H9 (cell line): ENCODE measurements at places on chromosomes 7 and 10.

DNA sequence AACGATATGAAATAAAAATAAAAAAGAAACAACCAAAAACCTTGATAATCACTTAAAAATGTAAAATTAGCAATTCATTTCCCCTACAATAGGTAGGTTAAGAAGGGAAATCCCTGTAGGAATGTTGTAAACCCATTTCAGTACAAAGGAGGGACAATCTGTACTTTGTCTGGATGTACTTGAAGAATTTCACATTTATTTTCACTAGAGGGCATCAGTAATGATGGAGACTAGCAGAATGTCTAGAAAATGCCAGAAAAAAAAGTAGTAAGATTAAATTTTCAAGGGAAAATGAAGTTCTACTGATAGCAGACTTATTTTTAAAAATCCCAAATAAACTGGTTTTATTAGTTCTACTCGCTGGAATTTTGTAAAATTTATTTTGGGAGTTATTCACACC lies 209.0 kb upstream of the FZD1 start:
- H3K27me3 ChIP-seq = peaks cover 12% of the 10 kb centered on the region; the same call in 1 of the 2 replicates
- H3K27ac ChIP-seq = no peak overlapping the region
- no peaks in the 10 kb centered on the region for H3K4me1 ChIP-seq
- no peak for DNase-seq
- H3K4me3 ChIP-seq = no peak overlapping the region

DNA sequence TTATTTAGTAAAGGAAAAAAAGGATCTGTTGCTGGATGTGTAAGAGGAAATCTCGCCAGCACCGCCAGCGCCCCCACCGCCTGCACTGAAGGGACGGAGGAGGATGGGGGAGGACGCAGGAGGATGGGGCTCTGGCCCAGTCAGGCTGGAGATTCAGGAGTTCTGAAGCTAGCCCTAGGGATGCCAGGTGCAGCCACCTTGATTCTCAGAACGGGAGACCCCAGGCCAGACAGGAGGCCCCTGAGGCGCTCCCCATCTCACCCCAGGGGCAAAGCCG lies 1.3 kb downstream of the CAMK2B start:
- no peak for DNase-seq
- no peaks in the 10 kb centered on the region for H3K36me3 ChIP-seq
- peaks cover 31% of the 10 kb centered on the region; the same call in 1 of the 2 replicates for H3K27me3 ChIP-seq
- H3K27ac ChIP-seq = no peak overlapping the region

DNA sequence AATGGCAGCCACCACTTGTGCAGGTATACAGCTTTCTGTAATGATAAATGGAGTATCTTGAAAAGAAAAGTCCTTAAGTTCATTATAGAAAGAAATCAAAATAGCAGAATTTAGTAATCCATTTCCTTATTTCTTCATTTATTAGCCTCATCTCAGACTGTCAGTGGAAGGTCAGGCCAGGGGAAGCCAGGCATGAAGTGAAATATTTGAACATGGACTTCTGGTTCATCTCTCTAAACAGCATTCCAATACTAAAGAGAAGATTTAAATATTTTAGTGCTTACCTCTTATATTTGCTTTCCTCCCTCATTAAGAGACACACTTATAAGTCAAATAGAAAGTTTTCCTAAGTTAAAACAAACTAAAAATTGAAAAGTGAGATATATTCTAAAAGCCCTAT lies 26.8 kb downstream of the TRDMT1 start:
- H3K4me1 ChIP-seq = peaks cover 3% of the 10 kb centered on the region; the same call in 1 of the 2 replicates
- no peak overlapping the region for H3K4me3 ChIP-seq
- no peaks in the 10 kb centered on the region for H3K36me3 ChIP-seq
- no peak overlapping the region for H3K27ac ChIP-seq
- H3K27me3 ChIP-seq = no peaks in the 10 kb centered on the region

DNA sequence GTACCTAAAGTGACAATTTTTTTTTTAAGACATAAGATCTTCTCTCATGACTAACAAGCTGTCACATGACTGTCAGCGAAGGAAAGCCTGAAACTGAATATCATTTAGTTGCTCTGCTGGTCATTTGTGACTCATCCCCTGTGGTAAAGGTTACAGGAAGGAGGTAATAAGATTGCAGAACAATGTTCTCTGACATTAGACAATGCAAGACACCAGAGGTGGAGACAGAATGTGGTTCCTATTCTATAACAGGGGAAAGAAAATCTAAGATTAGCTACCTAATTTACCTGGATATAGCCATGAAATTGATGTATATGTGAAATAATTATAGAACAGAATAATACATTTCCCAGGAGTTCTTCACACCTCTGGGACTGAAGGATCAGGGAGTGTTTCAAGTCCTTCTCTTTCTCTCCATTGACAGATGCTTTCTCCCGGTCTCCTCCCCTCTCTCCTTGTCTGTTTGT lies 47.7 kb downstream of the LRGUK start:
- H3K27ac ChIP-seq = no peak overlapping the region
- no peak overlapping the region for H3K4me3 ChIP-seq
- H3K27me3 ChIP-seq = no peaks in the 10 kb centered on the region
- no peaks in the 10 kb centered on the region for H3K4me1 ChIP-seq

GRCh38 chr10:21057989-21058388 lies 160.9 kb upstream of the NEBL start:
- no peak overlapping the region for H3K27ac ChIP-seq
- no peak overlapping the region for H3K4me3 ChIP-seq
- no peaks in the 10 kb centered on the region for H3K4me1 ChIP-seq
- no peaks in the 10 kb centered on the region; the same call in 2 of the 3 replicates for H3K36me3 ChIP-seq

DNA sequence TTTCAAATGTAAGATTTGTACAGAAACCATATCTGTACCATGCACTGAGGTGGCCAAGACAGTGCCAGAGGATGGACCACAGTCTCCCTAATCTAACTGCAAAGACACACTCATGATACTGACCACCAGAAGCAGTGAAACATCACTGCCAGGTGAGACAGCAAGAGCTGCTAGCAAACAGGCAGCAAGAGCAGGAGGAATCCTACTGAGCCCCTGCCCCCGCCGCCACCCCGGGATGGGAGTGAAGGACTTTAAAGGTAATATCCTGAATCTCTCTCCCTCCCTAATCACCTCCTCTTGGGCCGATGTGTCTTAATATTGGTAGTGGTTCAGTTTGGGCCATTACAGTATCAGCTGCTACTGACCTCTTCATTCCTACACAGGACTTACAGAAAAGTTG lies 144.3 kb downstream of the XPNPEP1 start:
- no peak overlapping the region for H3K4me3 ChIP-seq
- DNase-seq = no peak
- H3K27me3 ChIP-seq = no peaks in the 10 kb centered on the region

DNA sequence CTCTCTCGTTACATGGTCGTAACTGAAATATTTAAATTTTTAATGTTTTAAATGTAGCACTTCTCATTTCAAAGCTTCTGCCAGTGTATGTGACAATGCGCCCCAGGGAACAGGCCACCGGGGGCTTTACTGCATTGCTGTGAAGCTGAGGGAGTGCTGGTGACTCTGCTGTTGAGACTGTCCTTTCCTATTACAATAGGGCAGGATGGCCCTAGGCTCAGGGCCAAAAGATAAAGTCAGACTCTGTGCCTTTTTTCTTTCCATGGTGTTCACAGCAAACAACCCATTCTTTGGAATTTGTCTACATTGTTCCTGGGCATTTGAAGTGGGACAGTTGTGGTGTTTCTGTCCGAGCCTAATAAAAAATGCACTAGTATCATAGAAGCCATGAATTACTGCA lies 107.3 kb downstream of the GALNT11 start:
- no peaks in the 10 kb centered on the region for H3K27me3 ChIP-seq
- no peak for DNase-seq
- H3K4me3 ChIP-seq = no peak overlapping the region
- H3K27ac ChIP-seq = no peak overlapping the region
- H3K4me1 ChIP-seq = no peaks in the 10 kb centered on the region

GRCh38 chr10:10831085-10831484 lies 186.6 kb upstream of the CELF2 start:
- no peaks in the 10 kb centered on the region for H3K4me1 ChIP-seq
- no peak overlapping the region for H3K4me3 ChIP-seq
- no peak for DNase-seq
- H3K27ac ChIP-seq = no peak overlapping the region

DNA sequence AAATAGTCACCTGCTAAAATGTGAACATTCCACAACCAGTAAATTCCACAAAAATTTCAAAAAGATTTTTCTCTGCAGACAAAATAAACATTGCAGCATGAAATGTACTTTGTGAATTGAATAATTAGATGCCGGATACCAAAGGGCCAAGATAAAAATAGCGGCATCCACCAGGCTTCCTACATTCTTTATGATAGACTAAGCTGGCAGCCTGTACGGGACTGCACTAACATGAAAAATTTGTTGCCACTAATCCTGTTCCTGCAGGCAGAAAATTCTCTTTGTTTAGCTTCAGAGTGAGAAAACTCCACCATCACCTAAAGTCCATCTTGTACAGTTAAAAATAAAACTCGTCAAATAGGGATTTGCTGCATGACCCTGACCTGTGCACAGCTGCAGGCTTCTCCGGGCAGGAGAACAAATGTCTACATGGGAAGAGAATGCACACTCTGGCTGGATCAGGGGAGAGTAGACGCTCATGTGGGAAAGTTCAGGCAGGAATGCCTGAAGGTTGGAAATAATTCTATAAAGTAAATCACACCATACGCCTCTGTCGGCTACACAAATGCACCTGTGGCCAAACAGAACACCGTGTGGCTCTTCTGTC lies 15.6 kb upstream of the ADO start:
- no peak overlapping the region for H3K4me3 ChIP-seq
- no peaks in the 10 kb centered on the region for H3K27me3 ChIP-seq

- H3K4me1 ChIP-seq = peaks cover 2% of the 10 kb centered on the region; the same call in 1 of the 2 replicates
- H3K4me3 ChIP-seq = no peak overlapping the region
- DNase-seq = no peak
Measured at GRCh38 chr10:35896001-35896400, 253.9 kb upstream of the FZD8 start.

- H3K36me3 ChIP-seq = no peaks in the 10 kb centered on the region; the same call in 2 of the 3 replicates
- H3K4me3 ChIP-seq = no peak overlapping the region
Measured at GRCh38 chr10:80681142-80681541, 143.4 kb downstream of the SH2D4B start.

GRCh38 chr7:98624846-98625420 lies 7.8 kb downstream of the NPTX2 start:
- H3K27me3 ChIP-seq = no peaks in the 10 kb centered on the region
- no peak overlapping the region for H3K4me3 ChIP-seq
- no peak for DNase-seq

DNA sequence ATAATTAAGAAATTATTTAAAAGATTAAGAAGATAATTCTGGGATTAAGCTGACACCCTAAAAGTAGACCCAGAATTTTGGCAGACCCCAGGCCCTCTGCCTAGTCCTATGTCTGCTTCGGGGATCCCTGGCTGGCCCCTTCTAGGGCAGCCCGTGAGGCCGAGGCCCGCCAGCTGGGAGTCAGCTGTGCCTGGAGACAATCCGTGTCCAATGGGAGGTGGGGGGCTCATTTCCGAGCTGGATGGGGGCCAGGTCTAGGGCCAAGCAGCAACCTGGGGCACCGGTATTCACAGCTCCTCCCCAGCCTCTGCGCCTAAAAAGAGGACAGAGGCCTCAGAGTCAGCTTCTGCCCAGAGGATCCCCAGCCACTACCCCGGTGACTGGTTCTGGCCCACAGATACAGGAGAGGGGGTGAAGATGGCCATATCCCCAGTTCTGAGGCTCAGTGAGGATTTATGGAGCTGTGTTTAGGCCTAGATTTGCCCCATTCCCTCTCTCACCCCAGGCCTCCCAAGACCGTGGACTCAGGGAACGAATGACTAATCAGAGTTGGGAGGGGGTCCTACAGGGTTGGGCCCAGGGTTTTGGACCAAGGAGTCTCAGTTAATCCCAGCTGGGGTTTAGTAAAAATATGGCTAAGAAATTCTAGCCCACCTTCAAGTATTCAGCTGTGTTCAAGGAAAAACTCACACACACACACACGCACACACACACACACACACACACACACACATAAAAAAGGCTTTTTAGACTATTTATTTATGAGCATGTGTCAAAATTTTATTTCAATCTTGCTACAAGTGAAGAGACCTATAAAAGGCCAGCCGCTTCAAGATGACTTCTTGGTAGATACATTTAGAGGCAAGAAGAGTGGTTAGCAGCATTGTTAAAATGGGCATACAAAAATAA lies 37.4 kb upstream of the LBX1 start:
- no peaks in the 10 kb centered on the region for H3K36me3 ChIP-seq
- no peak for DNase-seq
- peak overlapping the region; percentile 37; the same call in 2 of the 3 replicates for H3K4me3 ChIP-seq
- H3K27ac ChIP-seq = no peak overlapping the region
- H3K4me1 ChIP-seq = no peaks in the 10 kb centered on the region; the same call in 1 of the 2 replicates
- H3K27me3 ChIP-seq = no peaks in the 10 kb centered on the region; the same call in 1 of the 2 replicates

- no peak for DNase-seq
- H3K4me1 ChIP-seq = no peaks in the 10 kb centered on the region
Measured at GRCh38 chr7:15681186-15681585, 5.3 kb downstream of the MEOX2 start.

DNA sequence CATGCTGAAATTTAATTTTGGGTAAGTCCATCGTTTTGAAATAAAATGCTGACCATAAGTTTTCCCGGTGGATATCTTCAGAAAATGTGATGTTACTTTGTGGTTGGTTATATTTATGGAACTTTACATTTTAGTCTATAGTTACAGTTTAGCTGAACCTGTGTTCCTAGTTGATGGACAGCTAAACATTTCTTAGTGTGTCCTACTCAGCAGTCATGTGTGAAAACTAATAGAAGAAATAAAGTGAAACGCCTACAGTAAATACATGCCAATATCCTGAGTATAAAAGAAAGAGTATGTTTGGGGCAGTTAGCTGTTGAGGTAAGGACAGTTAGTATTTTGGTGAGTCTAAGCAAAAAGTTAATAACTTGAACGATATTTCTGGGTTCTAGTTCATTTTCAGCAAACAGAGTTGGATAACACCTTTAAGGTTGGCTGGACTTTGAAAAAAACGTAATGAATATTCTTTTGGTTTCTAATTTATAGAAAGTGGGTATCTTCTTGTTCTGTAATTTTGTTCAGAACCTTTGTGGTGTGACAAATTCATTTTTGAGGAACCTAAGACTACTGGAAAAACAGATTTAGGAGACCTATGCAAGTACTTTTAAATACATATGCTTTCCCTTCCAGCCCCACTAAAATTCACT lies 28.7 kb downstream of the LCOR start:
- no peak for DNase-seq
- no peaks in the 10 kb centered on the region for H3K27me3 ChIP-seq
- no peak overlapping the region for H3K27ac ChIP-seq
- no peak overlapping the region for H3K4me3 ChIP-seq

- H3K36me3 ChIP-seq = peaks cover 19% of the 10 kb centered on the region
- H3K4me3 ChIP-seq = peak overlapping the region; percentile 92
- H3K27me3 ChIP-seq = no peaks in the 10 kb centered on the region
- H3K27ac ChIP-seq = peak overlapping the region; percentile 73
Measured at GRCh38 chr10:5813091-5813340, 218 bp downstream of the GDI2 start.

DNA sequence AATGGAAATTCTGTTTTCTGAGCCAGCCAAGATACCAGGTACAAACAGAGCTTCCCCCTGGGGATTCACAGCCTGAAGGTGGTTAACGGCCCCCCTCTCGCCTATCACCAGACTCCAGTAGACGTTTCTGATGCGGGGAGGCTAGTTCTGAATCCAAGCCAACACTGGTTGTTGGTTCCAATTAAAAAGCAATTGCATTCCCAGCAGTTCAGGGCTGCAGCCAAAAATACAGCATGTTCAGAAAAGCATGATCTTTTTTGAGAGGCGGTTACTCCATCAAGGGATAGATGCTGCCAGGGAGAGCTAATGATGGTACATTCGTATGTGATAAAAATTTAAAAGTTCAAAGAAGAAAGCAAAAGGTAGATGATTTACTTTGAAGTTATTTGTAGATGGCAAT lies 481.0 kb downstream of the GALNT17 start:
- no peaks in the 10 kb centered on the region; the same call in 1 of the 2 replicates for H3K27me3 ChIP-seq
- DNase-seq = no peak
- H3K4me3 ChIP-seq = no peak overlapping the region

- peaks cover 43% of the 10 kb centered on the region for H3K36me3 ChIP-seq
- H3K4me3 ChIP-seq = no peak overlapping the region
- H3K27me3 ChIP-seq = no peaks in the 10 kb centered on the region
- no peaks in the 10 kb centered on the region; the same call in 1 of the 2 replicates for H3K4me1 ChIP-seq
- no peak for DNase-seq
- no peak overlapping the region for H3K27ac ChIP-seq
Measured at GRCh38 chr7:51022821-51023220, 240.1 kb upstream of the GRB10 start.
